ENCODE measurements at places on chromosomes 6 and 20. TPM values are rescaled to one million over a fixed set of nuclear protein-coding genes. Genes with fewer than 3 reads are reported as not detected.

DNA sequence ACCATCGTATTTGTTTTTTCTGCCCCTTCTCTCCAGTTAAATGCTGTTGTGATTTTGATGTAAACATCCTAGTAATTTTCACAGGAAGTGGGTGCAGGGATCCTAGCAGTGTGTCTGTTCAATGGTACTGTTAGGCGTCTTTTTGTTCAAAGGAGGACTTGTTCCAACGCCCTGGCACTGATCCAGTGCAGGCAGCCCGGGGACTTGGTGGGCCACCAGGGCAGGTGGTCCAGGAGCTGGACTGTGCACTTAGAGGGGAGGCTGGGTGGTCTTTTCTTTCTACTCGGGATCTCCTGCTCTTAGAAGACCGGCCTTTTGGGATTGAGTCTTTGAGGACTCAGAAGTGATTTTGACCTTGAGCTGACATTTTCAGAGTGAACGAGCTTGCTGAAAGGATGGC lies 41.1 kb upstream of the NKX2-2 start:
- DNase-seq = no peak

DNA sequence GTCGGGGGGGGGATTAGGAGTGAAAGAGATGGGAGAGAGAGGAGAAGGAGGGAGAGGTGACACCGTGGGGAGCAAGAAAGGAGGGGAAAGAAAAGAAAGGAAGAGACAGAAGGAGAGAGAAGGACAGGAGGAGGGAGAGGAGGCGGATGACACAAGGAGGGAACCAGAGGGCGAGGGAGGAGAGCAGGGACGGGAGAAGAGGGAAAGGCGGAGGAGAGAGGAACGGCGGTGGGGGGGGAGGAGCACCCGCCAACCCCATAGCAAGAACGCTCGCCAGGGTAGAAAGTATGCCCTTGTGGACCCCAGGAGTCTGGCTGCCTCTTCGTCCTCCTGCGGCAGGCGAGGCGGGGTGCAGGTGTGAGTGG lies 4.5 kb upstream of the INSM1 start:
- no peak for DNase-seq

GRCh38 chr20:62482146-62482809 lies 6.5 kb upstream of the GATA5 start:
- DNase-seq = no peak

- DNase-seq = no peak
Observed at GRCh38 chr6:79373246-79373645, 138.8 kb upstream of the HMGN3 start.

Gene ZNF334
- 26.4 TPM for polyA plus RNA-seq

- no peak for DNase-seq
Observed at GRCh38 chr6:41644297-41644879, 6.1 kb downstream of the MDFI start.

Gene PNPLA1
- polyA plus RNA-seq = 1.7 TPM

Gene BTBD9
- 15.5 TPM for polyA plus RNA-seq

- no peak for DNase-seq
Observed at GRCh38 chr6:3808759-3809514, 40.2 kb upstream of the FAM50B start.

DNA sequence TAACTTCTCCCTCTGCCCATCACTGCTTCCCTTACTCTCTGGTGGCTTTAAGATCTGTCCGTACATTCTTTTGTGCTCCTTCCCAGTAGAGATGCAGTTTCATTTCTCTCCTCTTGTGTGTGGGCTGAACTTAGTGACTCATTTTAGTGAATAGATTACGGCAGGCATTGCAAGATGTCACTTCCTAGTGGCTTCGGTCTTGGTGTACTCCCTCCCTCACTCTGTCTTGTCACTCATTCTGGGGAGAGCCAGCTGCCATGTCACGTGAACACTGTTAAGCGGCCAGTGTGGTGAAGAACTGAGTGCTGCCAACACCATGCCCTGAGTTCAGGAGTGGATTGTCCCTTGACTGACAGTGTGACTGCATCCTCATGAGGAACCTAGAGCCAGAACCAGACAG lies 115.9 kb downstream of the OTOR start:
- no peak for DNase-seq

Gene EPPIN
- 0.16 TPM for polyA plus RNA-seq

Gene SYCP2
- polyA plus RNA-seq = 8.0 TPM

- no peak for DNase-seq
Observed at GRCh38 chr6:132081338-132081737, 130.2 kb upstream of the CCN2 start.

Gene CASS4
- 3.3 TPM for polyA plus RNA-seq

DNA sequence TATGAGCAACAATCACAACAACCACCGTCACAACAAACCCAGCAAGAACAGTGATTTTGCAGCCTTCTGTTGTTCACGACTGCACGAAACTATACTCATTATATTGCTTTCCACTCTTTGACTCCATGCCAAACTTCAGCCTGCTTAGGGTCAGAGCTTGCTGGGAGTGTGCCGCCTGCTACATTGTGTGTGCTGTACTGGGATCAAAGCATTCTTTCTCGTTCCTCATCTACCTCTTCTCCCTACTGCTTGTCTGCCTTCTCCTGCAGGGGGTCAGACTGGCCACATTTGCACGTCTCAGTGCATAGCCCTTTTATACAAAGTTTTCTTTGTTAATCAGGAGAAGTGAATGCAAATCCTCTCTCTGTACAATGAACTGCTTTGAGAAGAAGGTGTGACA lies 401.6 kb upstream of the CITED2 start:
- no peak for DNase-seq

DNA sequence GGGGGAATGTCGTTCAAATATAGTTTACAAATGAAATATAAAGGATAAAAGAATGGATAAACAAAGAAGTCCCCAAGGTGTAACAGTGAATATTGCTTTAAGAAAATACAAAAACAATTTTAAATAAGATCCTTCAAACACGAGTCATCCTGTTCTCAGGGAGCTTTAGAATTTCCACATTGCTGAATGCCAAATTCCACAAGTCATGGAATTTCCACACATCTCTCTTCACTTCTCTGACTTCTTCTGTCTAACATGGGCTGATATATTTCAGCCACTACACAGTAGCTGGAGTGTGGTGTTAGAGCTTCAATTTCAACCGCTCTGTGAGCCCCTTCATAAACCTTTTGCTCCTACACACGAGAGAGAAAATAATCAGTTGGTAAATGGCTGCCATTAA lies 28.0 kb downstream of the IL22RA2 start:
- DNase-seq = no peak

- DNase-seq = no peak
Observed at GRCh38 chr6:74715355-74716085, 490.3 kb downstream of the COL12A1 start.

Gene CENPW
- polyA plus RNA-seq = 29.9 TPM

Data from renal cortex interstitium (tissue), 15 donors.